ENCODE measurements at places on chromosomes 3 and 15. TPM values are rescaled to one million over a fixed set of nuclear protein-coding genes. Genes with fewer than 3 reads are reported as not detected.

TEX55 gene
- total RNA-seq = not detected

ARGFX gene
- not detected for total RNA-seq

GASK1A gene
- 7.0 TPM for total RNA-seq

RAB6B gene
- total RNA-seq = 6.1 TPM

NPAP1 gene
- total RNA-seq = not detected

PSTPIP1 gene
- 2.4 TPM for total RNA-seq

TMEM207 gene
- not detected for total RNA-seq

TRIM69 gene
- total RNA-seq = 43.8 TPM

TMEM115 gene
- 27.4 TPM for total RNA-seq

SPINT1 gene
- 163 TPM for total RNA-seq

ZNF106 gene
- total RNA-seq = 64.1 TPM

QARS1 gene
- 217 TPM for total RNA-seq

- no peak overlapping the region for H3K27ac ChIP-seq
- peaks cover 16% of the 10 kb centered on the region for H3K4me1 ChIP-seq
Measured at GRCh38 chr3:150765949-150766720, 3.2 kb upstream of the SIAH2 start.

- H3K27me3 ChIP-seq = no peaks in the 10 kb centered on the region
- peaks cover 66% of the 10 kb centered on the region for H3K36me3 ChIP-seq
- H3K4me3 ChIP-seq = no peak overlapping the region
Measured at GRCh38 chr3:182913889-182914288, 66.4 kb downstream of the DCUN1D1 start.

DNA sequence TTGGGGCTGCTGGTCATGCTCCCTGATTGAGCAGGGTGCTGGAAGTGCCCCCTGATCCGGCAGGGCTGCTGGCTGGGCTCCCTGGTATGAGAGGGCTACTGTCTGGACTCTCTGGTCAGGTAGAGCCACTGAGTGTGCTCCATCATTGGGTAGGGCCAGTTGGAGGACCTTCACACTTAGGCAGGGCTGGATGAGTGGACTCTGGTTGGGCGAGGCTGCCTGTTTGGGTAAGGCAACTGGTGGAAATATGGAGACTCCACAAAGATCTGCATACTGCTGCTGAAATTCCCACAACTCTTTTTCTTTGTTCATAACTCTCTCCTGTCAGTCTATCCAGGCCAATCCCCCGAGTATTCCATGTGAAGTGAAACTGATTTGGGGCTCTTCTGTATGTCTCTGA, 80.8 kb downstream of the CD200 start:
- H3K36me3 ChIP-seq = no peaks in the 10 kb centered on the region
- no peak for DNase-seq
- H3K27ac ChIP-seq = no peak overlapping the region
- no peaks in the 10 kb centered on the region for H3K27me3 ChIP-seq
- H3K4me3 ChIP-seq = no peak overlapping the region

GRCh38 chr3:3618623-3619022, 180.6 kb upstream of the LRRN1 start:
- no peak overlapping the region for H3K27ac ChIP-seq
- H3K36me3 ChIP-seq = no peaks in the 10 kb centered on the region
- no peaks in the 10 kb centered on the region for H3K27me3 ChIP-seq
- no peaks in the 10 kb centered on the region for H3K4me1 ChIP-seq
- DNase-seq = no peak
- no peak overlapping the region for H3K4me3 ChIP-seq

DNA sequence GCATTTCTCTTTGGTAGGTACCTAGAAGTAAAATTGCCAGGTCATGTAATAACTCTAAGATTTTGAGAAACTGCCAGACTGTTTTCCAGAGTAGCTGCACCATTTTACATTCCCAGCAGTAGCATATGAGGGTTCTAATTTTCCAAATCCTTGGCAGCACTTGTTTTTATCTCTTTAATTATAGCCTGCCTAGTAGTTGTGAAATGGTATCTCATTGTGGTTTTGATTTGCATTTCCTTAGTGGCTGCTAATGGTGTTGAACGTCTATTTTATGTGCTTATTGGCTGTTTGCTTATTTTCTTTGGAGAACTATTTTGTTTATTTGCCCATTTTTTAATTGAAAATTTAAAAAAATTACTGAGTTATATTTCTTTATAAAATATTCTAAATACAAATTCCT, 117.9 kb downstream of the TCF12 start:
- no peak overlapping the region for H3K4me3 ChIP-seq
- H3K4me1 ChIP-seq = peaks cover 25% of the 10 kb centered on the region
- H3K27me3 ChIP-seq = no peaks in the 10 kb centered on the region
- DNase-seq = no peak
- no peaks in the 10 kb centered on the region for H3K36me3 ChIP-seq

DNA sequence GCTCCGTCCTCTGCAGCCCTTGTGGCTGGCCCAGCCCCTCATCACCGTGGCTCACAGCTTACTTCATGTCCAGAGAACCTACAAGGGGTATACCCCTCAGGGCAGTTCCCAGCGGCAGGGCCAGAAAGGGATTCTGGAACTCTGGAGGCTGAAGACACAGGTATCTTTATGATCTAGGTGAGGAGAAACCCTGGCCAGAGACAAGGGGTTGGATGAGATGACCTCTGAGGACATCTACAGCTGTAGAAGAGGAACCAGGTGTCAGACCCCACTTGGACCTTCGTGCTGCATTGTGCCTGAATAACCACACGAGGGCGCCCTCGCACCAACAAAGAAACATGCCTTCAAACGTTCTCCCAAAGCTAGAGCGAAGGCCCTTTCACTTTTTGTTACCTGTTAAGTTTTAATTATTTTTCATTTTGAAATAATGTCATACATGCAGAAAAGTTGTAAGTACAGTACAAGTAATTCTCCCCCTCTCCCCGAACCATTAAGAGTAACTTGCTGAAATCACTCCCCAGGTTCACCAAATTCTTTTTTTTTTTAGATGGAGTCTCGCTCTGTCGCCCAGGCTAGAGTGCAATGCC, 118.7 kb upstream of the SMAD3 start:
- no peak overlapping the region for H3K27ac ChIP-seq
- H3K4me3 ChIP-seq = no peak overlapping the region
- DNase-seq = peak; percentile 81
- H3K36me3 ChIP-seq = no peaks in the 10 kb centered on the region

- H3K27ac ChIP-seq = no peak within 1 kb of the TSS
- H3K36me3 ChIP-seq = no peaks in the 10 kb centered on the region
- H3K27me3 ChIP-seq = peaks cover 50% of the 10 kb centered on the region
- H3K4me1 ChIP-seq = peaks cover 19% of the 10 kb centered on the region
Measured at GRCh38 chr3:71784914-71785531, at the start of gene PROK2. Gene PROK2, minus strand, starts transcription at chr3:71785148. Its CDS starts 96 bp downstream, at chr3:71785052.

- H3K27ac ChIP-seq = no peak overlapping the region
- H3K27me3 ChIP-seq = no peaks in the 10 kb centered on the region
- no peak overlapping the region for H3K4me3 ChIP-seq
- H3K36me3 ChIP-seq = no peaks in the 10 kb centered on the region
- DNase-seq = no peak
Measured at GRCh38 chr15:35886765-35887164, 340.8 kb upstream of the DPH6 start.

DNA sequence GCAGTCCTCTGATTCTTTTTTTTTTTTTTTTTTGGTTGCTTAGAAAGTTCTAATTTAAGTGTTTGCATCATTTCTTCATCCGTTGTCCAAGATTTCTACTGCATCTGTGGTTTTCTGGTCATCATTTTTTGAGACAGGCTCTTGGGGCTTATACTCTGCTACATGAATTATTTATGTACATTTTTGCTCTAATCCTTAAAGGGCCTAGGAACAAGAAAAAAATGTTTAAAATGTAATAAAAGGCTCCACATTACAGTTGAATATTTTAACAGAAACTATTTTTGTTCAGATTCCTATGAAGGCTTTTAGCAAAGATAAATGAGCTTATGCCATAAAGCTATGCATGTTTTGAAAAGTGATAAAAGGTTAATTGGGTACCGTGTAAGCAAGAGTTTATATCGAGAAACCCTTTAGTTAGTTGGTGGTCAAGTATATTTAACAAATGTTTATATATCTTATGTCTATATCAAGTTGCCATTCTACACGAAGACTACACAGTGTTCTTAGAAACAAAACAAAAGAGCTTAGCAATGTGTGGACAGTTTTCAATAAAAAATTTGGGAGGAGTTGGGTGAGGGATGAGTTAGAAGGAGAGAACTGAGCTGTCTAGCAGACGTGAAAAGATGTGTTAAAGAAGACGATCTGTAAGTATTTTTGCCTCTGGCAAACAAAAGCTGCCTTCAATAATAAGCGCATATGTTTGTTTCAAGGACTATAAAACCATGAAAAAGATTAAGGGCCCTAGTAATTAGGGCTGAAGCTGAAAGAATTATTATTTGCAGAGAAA, 563.6 kb upstream of the NAALADL2 start:
- H3K4me1 ChIP-seq = no peaks in the 10 kb centered on the region
- no peak overlapping the region for H3K4me3 ChIP-seq
- DNase-seq = peak; percentile 35
- H3K36me3 ChIP-seq = no peaks in the 10 kb centered on the region
- no peak overlapping the region for H3K27ac ChIP-seq

- no peaks in the 10 kb centered on the region for H3K36me3 ChIP-seq
- no peak overlapping the region for H3K4me3 ChIP-seq
- peaks cover 11% of the 10 kb centered on the region for H3K4me1 ChIP-seq
- DNase-seq = no peak
- H3K27ac ChIP-seq = no peak overlapping the region
Measured at GRCh38 chr3:9205345-9206143, 43.9 kb downstream of the SRGAP3 start.

DNA sequence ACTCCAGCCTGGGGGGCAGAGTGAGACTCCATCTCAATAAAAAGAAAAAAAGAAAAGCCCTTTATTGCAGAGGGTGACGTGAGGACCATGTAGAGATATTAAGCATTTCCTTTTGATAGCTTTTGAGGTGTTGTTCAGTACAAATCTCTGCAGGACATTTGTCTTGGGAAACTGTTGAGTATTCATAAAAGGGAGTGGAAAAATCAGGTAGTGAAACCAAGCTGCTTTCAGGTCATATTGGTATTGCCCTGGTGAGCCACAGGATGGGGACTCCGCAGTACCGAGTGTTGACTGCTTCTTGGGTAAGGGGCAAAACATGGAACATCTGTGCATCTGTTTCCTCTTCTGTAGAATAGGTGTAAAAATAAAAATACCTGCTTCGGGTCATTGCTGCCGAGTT, 9.9 kb downstream of the ITPR1 start:
- no peak overlapping the region for H3K4me3 ChIP-seq
- no peaks in the 10 kb centered on the region for H3K36me3 ChIP-seq
- no peaks in the 10 kb centered on the region for H3K27me3 ChIP-seq
- no peak overlapping the region for H3K27ac ChIP-seq
- DNase-seq = peak; percentile 16

GRCh38 chr15:92819278-92820235, 80.6 kb upstream of the CHD2 start:
- no peaks in the 10 kb centered on the region for H3K36me3 ChIP-seq
- H3K27me3 ChIP-seq = no peaks in the 10 kb centered on the region
- peak overlapping the region; percentile 39 for H3K4me3 ChIP-seq
- H3K4me1 ChIP-seq = peaks cover 45% of the 10 kb centered on the region
- H3K27ac ChIP-seq = peak overlapping the region; percentile 89

- no peaks in the 10 kb centered on the region for H3K36me3 ChIP-seq
- H3K27ac ChIP-seq = no peak overlapping the region
- H3K27me3 ChIP-seq = no peaks in the 10 kb centered on the region
- H3K4me1 ChIP-seq = no peaks in the 10 kb centered on the region
- no peak for DNase-seq
Measured at GRCh38 chr3:119817583-119818363, 35.9 kb downstream of the NR1I2 start.

DNA sequence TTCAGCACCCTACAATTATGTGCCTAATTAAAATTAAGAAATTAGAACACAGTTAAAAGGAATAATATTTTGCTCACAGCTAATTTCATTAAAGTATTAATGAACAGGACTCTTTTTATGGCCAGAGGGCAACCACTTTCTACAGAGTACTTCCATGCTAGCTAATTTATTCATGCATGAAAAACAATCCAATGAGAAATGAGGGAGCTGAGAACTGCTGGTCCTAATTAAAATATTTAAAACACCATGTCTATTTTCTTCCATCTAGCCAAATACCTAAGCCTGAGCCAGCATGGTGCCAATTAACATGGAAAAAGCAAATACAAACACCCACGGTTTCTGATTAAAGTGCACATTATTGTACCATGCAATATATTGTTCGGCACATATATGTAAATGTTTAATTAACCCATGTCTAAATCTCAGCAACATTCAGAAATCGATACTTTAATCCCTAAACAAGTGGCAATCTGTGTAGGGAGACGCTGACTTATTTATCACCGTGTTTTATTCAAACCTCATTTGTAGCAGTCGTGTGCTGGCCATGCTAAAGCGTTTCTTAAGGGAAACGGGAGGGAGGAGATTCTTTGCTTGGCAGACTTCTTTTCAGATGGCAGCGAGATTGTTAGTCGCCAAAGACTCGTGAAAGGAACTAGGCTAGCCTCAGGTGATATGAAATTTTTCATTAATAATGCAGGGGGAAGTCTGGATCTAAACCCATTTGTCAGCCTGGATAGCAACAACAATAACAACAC, 193.5 kb downstream of the ANXA2 start:
- no peak overlapping the region for H3K4me3 ChIP-seq
- H3K27me3 ChIP-seq = peaks cover 21% of the 10 kb centered on the region

DNA sequence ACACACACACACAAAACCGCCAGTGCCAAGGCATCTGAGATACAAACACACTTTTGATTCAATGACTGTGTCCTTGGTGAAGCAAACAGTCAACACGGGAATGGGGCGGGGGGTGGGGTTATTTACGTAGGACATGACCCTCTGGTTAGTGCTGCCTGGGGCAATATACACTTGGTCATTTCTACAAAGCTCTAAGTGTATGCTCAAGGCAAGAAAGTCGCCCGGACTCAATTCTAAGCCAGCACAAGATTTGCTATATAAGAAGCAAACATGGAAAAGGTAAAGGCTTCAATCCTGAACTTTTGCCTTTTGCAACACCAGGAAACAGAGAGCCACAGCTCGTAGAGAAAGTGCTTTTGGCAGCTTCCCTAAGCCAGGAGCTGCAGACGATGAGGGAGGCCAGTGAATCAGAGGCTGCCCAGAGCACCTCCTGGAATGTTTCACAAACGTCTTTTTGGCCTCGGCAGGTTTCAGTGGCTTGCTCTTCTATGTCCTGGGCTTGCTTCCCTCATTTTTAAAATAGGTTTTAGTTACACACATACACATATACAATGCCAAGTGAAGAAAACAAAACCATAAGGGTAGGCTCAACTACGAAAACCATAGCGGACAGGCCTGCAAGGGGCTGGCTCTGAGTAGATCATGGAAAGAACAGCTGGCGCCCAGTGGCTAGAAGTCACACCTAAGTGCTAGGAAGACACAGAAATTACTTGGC, 73.6 kb downstream of the TM4SF4 start:
- peaks cover 54% of the 10 kb centered on the region for H3K4me1 ChIP-seq
- H3K27ac ChIP-seq = peak overlapping the region; percentile 75
- DNase-seq = peak; percentile 79
- H3K4me3 ChIP-seq = no peak overlapping the region
- H3K27me3 ChIP-seq = no peaks in the 10 kb centered on the region

GRCh38 chr3:44529927-44530326, 25.1 kb upstream of the ZKSCAN7 start:
- H3K27me3 ChIP-seq = peaks cover 21% of the 10 kb centered on the region
- H3K27ac ChIP-seq = no peak overlapping the region
- H3K36me3 ChIP-seq = no peaks in the 10 kb centered on the region
- no peaks in the 10 kb centered on the region for H3K4me1 ChIP-seq
- H3K4me3 ChIP-seq = no peak overlapping the region
